NCI-H187 treated with DMSO at 0.1 percent for 48 hours (cell line): ENCODE measurements at places on chromosomes 7 and 10.

GRCh38 chr10:46530249-46531186 is 25.9 kb downstream of the GPRIN2 start:
- no peak for DNase-seq

GRCh38 chr10:127012769-127013152 is 107.5 kb downstream of the DOCK1 start:
- no peak for DNase-seq

DNA sequence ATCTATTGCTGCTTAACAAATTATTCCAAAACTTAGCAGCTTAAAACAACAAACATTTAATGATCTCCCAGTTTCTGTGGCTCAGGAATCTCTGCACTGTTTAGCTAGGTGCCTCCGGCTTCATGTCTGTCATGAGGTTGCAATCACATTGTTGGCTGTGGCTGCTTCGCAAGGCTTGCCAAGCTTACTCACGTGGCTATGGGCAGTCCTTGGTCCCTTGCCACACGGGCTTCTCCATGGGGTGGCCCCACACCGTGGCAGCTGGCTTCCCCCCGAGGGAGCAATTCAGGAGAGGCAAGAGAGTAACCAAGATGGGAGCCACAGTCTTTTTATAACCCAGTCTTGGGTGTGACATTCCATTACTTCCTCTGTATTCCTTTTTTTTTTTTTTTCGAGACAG is 67.4 kb downstream of the NEURL1 start:
- DNase-seq: no peak

DNA sequence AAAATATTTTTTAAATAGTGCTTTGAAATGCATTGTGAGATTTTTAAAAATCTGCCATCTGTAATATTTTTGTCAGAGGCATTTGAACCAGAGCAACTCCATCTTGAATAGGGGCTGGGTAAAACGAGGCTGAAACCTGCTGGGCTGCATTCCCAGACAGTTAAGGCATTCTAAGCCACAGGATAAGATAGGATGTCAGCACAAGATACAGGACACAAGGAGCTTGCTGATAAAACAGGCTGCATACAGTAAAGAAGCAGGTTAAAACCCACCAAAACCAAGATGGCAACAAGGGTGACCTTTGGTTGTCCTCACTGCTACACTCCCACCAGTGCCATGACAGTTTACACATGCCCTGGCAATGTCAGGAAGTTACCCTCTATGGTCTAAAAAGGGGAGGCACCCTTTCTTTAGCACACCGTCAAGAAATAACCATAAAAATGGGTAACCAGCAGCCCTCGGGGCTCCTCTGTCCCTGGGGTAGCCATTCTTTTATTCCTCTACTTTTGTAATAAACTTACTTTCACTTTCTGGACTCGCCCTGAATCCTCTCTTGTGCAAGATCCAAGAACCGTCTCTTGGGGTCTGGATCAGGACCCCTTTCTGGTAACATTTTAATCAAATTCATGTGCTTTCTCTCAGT is 273.7 kb downstream of the SEMA3D start:
- no peak for DNase-seq

GRCh38 chr10:97682042-97682441 is 5.0 kb downstream of the AVPI1 start:
- DNase-seq: no peak

- no peak for DNase-seq
These were observed 112.2 kb downstream of the ADARB2 start for GRCh38 chr10:1625079-1625478.

DNA sequence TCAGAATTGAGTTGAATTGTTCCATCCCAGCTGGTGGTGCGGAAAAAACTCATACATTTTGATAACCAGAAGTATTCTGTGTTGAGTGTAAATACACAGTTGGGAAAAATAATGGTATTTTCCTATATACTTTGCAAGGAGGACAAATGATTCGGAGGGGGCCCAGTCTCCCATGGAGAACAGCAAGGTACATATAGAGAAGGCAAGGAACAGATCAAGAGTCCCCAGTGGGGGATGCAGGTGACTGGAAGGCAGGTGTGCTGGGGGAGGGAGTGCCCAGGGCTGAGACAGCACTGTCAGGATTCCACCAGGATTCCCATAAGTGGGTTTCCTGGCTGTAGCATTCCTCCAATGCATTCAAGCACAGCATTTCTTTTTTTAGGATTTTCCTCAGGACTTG is 10.8 kb upstream of the ADCY1 start:
- no peak for DNase-seq

GRCh38 chr10:75400771-75401568 is 594 bp downstream of the ZNF503 start:
- no peak for DNase-seq

DNA sequence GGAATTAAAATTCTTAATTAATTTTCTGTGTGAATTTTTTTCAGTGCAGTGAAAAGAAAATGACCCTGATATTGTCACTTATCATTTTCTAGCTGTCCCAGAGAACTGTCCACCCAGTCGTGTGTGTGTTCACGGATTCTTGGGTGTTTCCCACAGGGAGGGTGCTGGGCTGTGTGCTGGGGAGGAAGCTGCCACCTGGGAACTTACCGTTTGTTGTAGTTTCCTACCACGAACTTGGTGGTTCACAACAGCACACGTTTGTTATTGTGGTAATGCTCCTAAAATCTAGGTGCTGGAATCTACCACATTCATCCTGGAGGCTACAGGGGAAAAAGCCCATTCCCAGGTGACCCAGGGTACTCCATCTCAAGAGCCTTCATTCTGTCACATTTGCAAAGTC is 276.1 kb downstream of the GLRX3 start:
- no peak for DNase-seq

- DNase-seq: no peak
These were observed 402.3 kb downstream of the DNAJB9 start for GRCh38 chr7:108972004-108972403.

DNA sequence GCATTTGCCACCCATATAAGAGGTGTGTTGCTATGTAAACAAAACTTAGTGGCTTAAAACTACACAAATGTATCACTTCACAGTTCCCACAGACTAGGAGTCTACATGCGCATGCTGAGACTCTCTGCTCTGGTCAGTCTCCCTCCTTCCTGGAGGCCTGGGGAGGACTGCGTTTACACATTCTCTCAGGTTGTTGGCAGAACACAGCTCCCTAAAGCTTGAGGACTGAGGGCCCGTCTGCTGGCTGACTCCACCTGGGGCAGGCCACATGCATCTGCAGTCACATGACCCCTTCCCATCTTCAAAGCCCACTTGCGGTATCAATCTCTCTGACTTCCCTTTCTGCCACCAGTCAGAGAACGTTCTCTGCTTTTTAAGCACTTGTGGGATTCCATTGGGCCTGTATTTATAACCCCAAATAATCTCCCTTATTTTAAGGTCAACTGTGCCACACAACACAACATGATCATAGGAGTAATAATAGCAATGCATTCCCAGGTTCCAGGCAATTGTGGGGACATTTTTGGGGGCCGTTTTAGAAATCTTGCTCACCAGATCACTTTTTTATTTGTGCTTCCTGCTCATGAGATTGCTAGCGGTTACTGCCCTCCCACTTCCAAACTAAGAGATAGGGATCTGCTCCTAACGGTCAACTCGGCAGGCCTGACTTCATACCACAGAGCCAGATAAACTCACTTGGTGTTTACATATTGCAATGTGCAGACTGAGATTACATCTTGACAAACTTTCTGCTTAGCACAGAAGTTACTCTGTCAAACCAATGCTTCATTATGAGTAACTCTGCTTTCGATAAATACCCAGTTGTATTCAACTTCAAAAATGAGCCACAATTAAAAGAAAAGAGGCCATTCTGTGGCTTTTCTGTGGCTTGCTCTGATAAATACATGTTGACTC is 96.3 kb downstream of the ALOX5 start:
- DNase-seq: no peak

DNA sequence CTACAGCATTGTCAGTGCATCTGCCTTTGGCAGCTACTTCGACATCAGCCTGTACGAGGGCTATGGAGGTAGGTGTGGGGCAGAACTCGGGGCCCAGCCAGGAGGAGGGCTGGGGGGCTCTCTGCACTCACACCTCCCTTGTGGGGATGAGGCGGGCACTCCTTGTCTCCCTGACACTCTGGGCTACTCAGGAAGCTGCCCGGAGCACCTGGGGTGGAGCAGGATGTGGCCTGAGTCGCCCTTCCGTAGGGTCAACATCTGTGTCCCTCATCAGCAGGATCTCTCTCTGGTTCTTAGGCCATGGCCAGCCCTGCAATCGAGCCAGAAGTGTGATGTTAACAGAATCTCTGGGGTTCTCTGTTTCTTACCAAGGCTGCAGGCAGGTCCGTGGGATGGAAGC is 40.2 kb downstream of the C10orf105 start:
- no peak for DNase-seq

- DNase-seq: no peak
These were observed 717.5 kb upstream of the LRRN3 start for GRCh38 chr7:110373416-110373815.

DNA sequence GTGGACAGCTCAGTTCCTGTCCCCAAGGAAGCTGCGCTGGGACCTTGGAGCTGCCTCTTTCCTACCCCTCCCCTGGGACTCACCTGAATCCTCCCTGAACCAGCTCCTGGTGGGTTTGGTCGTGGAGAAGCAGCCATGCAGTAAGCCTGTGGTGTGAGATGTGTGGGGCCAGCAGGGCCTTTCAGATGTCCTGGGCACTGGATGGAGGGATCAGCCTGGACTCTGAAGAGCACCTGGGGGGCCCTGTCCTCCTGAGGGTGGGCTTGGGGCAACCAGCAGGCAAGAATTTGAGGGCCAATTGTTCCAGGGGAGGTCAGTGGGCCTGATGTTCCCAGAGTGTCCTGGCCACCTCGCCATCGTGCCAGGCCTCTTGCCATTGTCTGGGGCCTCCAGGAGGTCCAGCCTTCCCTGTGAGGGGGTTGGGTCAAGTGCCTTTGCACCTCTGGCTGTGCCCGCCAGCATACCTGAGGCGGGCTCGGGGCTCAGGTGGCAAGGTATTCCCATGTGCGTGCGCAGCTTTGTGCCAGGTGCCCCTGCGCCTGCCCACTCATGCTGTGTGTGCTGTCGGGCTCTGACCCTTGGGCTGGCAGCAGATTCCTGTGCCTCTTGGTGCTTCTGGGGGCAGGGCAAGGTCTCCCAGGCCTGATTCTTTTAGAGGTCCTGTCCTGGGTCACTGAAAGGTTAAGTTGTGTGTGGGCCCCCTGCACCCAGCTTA is 7.3 kb downstream of the TRIM8 start:
- no peak for DNase-seq

DNA sequence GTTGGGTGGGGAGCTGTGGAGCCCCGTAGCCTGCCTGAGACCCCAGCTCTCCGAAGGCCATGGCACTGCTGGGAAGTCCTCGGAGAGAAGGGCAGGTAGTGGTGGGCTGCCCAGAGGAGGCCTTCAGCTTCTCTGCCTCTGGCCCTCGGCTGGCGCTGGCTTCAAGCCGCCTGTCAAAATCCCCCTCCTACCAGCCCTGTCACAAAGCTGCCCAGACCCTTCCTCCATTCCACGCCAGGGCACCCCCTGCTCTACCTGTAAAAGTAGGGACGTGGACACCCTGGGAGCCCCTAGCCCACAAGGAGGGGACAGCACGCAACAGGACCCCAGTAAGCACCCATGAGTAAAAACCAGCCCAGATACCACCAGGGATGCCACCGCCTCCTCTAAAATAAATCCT is 31.6 kb downstream of the MAD1L1 start:
- DNase-seq: no peak

- no peak for DNase-seq
These were observed 206.1 kb downstream of the CHRM2 start for GRCh38 chr7:137074391-137075030.
